Activated CD4-positive, alpha-beta T cell treated with anti-CD3 and anti-CD28 coated beads for 24 hours (primary cell): ENCODE measurements at places on chromosomes 3 and 15.

GRCh38 chr3:42901073-42901415 lies 4.9 kb upstream of the ZNF662 start:
- no peak for DNase-seq

DNA sequence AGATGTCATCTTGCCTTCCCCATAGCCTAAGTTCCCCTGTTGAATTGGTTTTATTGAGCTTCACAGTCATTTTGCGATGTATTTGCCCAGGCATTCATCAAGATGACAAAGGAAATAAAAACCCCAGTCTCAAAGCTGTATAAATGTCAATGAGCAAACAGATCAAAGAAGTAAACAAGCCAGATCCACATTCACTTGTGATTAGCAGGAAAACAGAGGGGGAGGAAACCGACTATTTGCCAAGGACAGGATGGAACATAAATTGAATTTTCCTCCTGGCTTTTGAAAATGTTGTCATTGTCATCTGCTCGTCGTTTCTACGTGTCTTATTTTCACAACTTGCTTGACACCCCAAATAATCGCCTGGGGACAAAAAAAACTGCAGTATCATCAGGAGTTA lies 83.5 kb downstream of the SV2B start:
- no peak for DNase-seq

DNA sequence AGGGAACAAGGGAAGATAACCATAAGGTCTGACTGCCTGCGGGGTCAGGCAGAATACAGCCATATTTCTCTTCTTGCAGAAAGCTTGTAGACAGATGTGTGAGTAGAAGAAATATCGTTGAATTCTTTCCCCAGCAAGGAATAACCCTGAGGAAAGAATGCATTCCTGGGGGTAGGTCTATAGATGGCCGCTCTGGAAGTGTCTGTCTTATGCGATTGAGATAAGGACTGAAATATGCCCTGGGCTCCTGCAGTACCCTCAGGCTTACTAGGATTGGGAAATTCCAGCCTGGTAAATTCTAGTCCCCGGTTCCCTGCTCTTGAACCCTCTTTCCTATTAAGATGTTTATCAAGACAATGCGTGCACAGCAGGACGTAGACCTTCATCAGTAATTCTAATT lies 15.8 kb upstream of the SST start:
- DNase-seq: no peak

GRCh38 chr3:2036076-2036475 lies 62.6 kb upstream of the CNTN4 start:
- no peak for DNase-seq

DNA sequence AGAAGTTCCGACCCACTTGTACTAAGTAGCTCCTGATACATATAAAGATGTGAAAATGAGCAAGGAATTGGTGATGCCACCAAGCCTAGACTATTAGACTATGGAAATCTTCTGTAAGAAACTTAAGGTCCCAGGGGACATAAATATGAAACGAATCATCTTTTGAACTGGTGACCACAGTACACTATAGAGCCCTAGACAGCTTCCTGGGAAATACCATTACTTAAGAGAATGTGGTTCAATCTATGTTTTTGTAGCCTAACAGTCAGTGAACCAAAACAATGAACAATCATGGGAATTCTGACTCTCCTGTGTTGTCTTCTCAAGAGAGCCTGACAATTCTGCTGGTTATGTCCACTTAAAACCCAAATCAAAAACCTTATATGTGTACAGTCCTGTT lies 191.6 kb downstream of the GREM1 start:
- DNase-seq: no peak

DNA sequence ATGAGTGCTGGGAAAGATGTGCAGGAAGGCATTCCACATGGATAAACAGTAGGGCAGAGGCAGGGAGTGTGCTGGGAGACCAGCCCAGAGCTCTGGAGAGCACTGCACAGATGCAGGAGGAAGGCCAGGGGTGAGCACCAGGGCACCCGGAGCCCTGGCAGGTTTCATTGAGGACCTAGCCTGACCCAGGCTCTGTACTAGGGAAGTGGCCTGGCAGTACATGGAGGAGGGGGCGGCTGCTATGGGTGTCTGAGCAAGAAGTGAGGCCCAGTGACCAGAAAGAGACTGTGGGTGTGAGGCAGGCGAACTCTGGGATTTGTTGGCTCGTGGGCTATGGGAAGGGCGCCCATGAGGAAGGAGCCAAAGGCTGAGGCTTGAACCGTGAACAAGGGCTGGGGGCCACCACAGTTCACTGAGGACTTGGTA lies 139.1 kb downstream of the DNAJB8 start:
- DNase-seq: no peak

GRCh38 chr3:152656214-152656971 lies 178.5 kb upstream of the P2RY1 start:
- DNase-seq: no peak

GRCh38 chr3:119149484-119149883 lies 3.5 kb downstream of the TEX55 start:
- DNase-seq: no peak

- peak; percentile 36 for DNase-seq
These were observed at the start of gene ZDHHC23 for GRCh38 chr3:113947372-113948014. Gene ZDHHC23 (plus strand): TSS chr3:113948013. CDS start chr3:113948803, 790 bp downstream.

DNA sequence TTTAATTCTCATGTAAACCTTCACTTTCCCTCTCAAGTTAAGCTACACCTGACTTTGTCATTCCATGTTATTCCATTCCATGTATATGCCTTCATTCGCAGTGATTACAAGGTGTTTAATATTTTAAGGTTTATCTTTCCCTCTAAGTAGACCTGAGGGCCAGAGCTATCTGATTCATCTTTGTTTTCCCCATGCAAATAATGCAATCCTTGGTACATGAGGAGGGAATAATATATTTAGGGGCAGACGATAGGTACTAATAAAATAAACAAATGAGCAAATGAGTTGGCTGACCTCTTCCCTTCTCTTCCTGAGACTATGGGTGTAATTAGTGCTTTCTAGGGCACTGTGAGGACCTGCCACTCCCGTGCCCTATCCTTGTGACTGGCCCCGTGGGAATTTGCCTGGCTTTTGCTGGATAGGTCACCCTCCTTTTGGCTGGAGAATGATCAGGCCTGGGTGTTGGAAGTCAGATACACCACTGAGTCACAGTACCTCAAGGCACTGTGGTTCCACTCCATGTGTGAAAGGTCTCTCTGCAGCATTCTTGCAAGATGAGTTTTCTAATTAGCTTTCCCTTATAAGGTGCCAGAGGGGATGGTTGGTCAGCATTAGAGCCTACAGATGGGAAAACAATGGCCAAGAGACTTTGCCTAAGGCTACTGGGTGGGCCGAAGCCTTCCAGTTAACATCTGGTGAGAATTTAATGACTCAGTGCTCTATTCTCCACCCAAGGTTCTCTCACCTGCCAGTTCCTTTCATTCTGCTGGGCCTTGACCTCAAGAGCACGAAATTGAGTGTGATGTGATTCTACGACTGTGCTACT lies 183.2 kb downstream of the P3H2 start:
- DNase-seq: no peak

GRCh38 chr3:13768453-13768852 lies 111.4 kb downstream of the WNT7A start:
- no peak for DNase-seq

DNA sequence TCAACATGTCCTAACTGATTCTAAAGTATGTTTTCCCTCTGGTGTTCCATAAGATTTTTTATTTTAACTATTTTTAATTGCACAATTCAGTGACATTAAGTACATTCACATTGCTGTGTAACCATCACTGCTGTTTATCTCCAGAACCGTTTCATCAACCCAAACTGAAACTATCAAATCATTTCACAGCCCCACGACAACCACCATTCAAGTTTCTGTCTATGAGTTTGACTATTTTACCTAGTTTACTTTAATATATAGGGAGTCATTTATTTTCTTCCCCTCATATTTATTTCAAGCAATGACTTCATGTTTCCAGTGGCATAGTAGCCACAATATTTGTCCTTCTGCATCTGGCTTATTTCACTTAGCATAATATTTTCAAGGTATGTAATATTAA lies 8.4 kb downstream of the RTP1 start:
- no peak for DNase-seq
